ENCODE measurements at places on chromosomes 13 and 19.

GRCh38 chr19:19746286-19747213 lies 13.6 kb upstream of the ZNF14 start:
- no peak for DNase-seq

GRCh38 chr13:51619614-51620013 lies 35.4 kb downstream of the WDFY2 start:
- DNase-seq = no peak

GRCh38 chr19:16074488-16075365 lies 1.6 kb upstream of the TPM4 start:
- DNase-seq = no peak

GRCh38 chr13:99971576-99972189 lies at the start of gene ZIC5:
Gene ZIC5, minus strand, starts transcription at chr13:99971767. Its CDS starts 164 bp downstream, at chr13:99971603.
- DNase-seq = no peak

DNA sequence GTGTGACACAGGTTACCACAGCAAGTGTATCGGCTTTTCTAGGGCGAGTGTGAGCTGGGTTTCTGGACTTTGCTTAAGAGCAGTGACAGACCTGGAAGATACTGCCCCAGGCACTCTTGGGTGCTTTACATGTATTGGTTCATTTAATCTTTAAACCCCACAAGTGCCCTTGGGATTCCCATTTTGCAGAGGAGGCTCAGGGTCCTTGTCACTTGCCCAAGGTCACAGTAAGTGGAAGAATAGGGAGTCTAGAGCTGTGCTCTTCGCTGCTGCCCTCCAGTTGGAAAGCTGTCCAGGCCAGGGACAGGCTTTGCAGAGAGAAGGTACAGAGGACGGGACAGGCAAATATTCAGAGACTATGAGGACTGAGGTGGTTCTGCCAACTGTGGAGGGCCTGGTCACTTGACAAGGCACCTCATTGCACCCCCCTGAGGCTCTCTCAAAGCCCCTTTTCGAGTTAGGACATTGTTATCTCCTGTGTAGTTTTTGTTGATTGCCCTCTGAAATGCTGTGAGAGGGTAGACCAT lies 42.4 kb downstream of the BBC3 start:
- DNase-seq = no peak

GRCh38 chr19:44367024-44367423 lies 10.5 kb upstream of the ZNF112 start:
- DNase-seq = no peak

GRCh38 chr13:26680123-26680450 lies 80.5 kb downstream of the GPR12 start:
- no peak for DNase-seq

DNA sequence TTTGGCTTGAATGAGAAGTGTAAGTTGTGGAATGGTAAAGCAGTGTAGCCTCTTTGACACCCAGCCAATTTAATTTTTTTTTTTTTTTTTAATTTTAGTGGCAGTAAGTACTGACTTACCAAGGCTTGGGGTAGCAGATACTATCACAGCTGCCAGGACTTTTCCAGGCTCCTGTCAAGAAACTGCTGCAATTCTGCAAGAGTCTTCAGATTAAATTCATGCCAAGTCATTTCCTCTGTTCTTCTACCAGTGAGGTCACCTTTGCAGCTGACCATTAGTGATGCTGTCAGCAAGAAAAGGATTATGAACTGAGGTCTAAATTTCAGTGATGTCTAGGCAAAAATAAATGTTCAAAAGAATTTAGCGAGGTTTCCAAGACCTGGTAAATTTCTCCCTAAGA lies 91.2 kb downstream of the GGACT start:
- DNase-seq = no peak

DNA sequence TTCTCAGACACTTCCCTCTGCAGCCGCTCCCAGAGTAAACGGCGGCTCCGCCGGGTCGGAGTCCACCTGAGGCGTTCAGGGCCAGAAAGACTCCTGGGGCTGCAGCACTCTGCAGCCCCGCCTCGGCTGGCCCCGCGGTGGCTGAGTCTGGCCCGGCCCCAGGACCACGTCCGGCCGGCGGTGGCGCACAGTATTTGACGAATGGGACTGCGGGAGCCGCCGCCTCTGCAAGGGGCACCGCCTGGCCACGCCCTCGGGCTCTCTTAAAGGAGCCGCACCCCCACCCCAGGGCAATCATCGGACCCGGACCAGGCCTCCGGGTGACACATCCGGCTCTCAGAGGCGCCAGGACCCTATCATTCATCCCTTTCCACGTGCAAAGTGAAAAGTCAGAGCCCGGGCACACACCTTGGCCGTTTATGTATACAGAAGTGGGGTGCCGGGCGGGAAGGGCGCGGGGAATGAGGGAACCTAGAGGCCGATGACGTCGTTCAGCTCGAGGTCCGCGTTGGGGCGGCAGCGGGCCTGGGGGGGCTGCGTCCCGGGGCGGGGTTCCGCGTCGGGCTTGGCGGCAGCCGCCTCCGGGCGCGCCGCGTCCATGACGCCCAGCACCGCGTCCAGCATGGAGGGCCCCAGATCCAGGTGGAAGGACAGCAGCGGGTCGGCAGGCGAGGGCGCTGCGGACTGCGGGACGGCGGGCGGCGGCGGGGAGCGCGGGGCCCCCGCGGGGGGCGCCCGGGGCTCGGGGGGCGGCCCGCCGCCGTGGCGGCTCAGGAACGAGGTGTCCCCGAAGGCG lies 1.2 kb upstream of the LENG9 start:
- DNase-seq = peak; percentile 67

GRCh38 chr13:41802043-41802683 lies 158.7 kb downstream of the VWA8 start:
- DNase-seq = no peak

DNA sequence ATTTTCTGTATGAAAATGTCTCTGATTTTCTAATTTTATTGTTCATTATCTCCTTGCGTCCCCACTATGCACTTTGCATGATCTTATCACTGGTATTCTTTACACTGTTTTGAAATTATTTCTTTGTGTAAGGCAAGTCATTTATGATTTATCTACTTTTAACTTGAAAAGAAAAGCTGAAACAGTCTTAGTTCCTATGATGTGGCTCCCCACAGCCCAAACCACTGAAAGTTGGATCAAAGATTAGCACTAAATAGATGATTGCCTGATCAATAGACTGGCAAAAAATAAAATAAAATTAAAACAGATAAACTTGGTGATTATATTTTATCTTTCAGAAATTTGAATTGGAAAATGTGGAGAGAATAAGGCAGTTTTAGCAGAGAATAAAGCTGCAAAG lies 1101.9 kb downstream of the PCDH9 start:
- DNase-seq = no peak

DNA sequence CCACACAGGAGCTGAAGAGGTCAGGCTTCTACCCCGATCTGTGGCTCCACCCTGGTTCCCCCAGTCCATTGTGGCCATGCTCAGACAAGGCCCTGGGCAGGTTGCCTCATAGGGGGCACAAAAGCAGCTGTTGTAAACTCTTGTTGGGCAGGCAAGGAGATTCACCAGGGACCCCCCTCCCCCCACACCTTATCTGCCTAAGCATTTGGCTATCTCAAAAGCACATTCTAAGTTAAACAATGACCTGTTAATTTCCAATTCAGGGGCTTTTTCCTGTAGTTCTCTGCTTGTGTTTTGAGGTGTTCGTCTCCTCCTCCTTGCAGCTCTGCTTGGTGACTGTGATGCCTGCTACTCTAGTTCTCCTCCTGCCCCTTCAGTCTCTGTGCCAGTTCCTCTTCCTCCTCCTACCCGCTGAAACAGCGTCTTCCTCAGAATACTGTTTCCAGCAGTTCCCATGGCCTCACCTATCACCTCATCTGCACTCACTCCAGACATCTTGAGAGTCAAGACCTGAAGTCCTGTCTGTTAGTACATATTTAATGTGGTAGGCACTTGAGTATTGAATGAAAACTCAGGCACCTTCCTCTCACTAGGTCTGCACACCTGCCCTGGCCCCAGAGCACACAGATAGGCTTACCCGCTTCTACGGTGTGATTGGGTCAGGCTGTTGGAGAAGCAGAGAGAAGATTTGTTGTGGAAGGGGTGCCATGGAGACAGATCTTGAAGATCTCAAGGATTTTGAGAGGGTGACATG lies 31.7 kb downstream of the SPATA13 start:
- DNase-seq = no peak

DNA sequence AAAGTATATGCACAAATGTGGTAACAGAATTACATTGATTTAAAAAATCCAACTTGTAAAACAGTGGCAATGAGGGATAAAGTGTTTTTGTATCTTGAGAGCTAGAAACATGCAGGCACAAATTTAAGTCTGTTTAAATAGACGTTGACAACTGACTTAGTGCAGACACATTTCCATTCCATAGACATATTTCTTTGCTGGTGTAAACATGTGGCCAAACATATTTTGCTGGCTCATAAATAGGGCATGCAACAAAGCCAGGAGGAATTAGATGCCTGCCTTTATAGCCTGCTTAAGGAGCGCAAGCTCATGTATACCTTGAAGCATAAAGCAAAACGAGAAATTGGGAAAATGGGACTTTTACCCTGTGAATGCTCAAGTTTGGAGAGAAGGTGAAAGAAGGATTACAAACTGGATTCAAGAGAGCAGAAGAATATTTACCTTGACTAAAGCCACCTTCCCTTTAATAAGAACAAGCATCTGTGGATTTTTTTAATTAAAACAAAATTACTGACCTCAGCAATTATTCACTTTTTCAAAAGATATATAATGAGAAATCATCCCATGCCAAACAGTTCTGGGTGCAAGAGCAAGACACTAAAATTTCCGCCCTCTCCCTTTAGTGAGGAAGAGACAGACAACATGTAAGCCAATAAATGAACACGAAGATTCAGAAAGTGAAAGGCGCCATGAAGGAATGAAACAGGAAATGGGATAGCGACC lies 71.0 kb downstream of the DCT start:
- DNase-seq = no peak

GRCh38 chr19:30135093-30135757 lies 193.2 kb downstream of the URI1 start:
- DNase-seq = no peak

- no peak for DNase-seq
Measured at GRCh38 chr13:49441846-49442245, 2.0 kb downstream of the CAB39L start.

- DNase-seq = no peak
Measured at GRCh38 chr19:3368848-3369336, 2.5 kb downstream of the NFIC start.

- no peak for DNase-seq
Measured at GRCh38 chr13:49533591-49534269, 38.0 kb downstream of the PHF11 start.

- DNase-seq = no peak
Measured at GRCh38 chr19:29939628-29940027, 2.4 kb upstream of the URI1 start.

- DNase-seq = no peak
Measured at GRCh38 chr13:113187883-113188665, 20.4 kb downstream of the PCID2 start.

- no peak for DNase-seq
Measured at GRCh38 chr19:15286688-15287365, 45.5 kb downstream of the BRD4 start.
